ENCODE measurements at places on chromosomes 5 and 9.

GRCh38 chr5:107376546-107377276 lies 294.0 kb downstream of the EFNA5 start:
- DNase-seq: no peak

GRCh38 chr5:100913298-100913697 lies 10.2 kb upstream of the ST8SIA4 start:
- no peak for DNase-seq

- peak; percentile 34 for DNase-seq
Observed at GRCh38 chr5:154647114-154647760, 107.9 kb upstream of the LARP1 start.

GRCh38 chr5:135711911-135712310 lies 122.6 kb upstream of the SLC25A48 start:
- no peak for DNase-seq

- DNase-seq: peak; percentile 79
Observed at GRCh38 chr5:83354958-83355357, 116.6 kb upstream of the VCAN start.

- DNase-seq: no peak
Observed at GRCh38 chr9:4238522-4238921, 61.3 kb downstream of the GLIS3 start.

DNA sequence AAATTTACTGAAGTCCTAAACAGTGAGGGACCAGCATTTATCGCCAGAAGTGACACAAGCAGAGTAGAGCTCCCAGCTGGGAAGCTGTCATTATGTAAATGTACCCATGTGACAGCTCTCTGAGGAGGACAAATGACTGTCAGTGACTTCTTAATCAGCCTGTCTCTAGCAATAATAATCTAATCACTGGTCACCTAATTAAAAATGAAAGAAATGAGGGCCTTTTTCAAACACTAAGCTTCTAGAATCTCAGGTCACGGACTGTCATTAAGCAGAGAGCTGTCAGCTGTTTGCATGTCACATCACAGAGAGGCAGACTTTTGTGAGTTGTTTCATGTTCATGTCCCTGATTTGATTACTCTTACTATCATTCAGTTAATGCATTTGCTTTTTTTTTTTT lies 77.9 kb upstream of the FBXL17 start:
- no peak for DNase-seq

- no peak for DNase-seq
Observed at GRCh38 chr5:170857066-170857465, 4.8 kb upstream of the RANBP17 start.

DNA sequence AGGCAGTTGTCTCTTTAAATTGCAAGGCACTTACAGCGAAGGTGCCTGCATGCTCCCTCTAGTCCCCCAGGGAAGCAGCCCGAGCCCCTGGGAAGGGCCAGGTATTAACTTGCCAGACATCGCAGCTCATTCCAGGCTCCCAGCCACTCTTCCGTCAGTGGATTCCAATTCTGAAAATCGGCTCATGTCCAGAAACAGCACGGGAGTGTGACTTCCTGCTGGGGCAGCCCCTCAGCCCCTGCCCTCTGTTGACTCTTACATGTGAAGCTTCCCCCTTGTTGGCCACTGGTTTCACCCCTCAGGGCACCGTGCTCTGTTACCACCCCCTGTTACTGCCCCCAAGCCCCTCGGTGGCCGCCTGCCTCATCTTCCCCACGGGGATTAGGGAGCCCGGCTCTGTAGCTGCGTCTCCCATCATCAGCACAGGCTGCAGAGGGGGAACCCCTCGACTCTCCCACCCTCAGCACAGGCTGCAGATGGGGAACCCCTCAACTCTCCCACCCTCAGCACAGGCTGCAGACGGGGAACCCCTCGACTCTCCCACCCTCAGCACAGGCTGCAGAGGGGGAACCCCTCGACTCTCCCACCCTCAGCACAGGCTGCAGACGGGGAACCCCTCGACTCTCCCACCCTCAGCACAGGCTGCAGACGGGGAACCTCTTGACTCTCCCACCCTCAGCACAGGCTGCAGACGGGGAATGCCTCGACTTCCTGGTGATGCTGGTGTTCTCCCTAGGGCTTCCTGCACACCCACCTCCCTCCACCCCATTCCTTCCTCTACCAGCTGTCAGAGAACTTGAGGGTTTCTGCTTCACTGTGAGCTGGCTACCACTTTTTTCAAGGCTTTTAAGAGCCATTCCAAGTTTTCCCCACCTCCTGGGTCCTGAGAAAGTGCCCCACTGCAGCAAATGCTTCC lies 11.1 kb upstream of the CACNA1B start:
- no peak for DNase-seq

DNA sequence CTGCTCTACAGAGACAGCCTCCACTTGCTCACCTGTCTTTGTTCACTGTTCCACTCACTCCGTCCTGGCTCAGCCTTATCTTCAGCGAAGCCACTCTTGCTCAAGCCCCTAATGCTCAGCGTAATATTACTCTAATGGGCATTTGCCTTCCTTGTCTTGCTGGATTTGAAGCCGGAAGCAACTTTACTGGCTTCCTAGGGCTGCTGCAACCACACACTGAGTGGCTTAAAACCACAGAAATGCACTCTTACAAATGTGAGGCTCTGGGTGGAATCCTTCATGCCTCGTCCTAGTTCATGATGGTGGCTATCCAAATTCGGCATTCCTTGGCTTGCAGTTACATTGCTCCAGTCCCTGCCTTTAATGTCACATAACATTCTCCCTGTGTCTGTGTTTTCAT lies 85.5 kb upstream of the MARCHF11 start:
- DNase-seq: no peak

DNA sequence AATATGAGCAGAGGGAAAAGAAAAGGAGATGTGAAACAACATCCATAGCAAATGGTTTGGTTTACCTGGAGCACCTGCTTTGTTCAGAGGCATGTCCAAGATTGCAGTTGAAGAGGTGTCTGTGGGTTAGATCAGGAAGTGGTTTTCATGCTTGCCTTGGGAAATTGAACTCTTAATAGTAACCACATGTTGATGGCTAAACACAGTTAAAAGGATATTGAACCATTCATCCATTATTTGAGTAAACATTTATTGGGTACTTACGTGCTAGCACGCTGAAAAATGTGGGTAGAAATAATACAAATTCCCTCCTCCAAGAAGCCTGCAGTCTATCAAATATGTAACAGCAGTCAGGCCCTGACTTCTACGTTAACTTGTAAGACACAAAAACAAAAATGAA lies 235.7 kb upstream of the TNC start:
- no peak for DNase-seq

DNA sequence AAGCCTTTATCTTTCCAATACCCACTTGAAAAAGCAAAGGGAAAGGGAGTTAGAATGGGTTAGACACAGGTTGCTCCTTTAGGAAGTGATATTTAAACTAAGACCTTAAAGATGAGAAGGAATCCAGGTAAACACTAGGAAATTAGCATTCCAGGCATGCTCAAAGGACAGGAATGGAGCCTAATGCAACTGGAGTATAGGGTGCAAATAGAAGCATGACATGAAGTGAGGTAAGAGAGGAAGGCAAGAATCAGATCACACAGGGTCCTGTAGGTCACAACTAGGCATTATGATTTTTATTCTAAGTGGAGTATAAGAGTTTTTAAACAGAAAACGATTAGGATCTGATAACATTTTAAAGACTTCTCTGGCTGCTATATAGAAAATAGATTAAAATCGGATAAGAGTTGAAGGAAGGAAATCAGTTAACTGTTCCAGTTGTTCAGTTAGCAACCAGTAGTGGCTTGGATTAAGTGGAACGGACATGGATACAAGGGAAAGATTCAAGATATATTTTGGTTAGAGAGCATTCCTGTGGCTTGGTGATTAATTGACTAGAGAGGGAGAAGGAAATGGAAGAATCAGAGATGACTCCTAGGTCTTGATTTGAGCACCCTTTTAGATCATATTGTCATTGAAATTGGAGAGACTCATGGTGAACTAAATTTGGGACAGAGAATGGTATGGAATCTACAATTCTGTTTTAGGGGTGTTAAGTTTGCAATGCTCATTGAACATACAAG lies 95.9 kb downstream of the FBXO4 start:
- DNase-seq: no peak

DNA sequence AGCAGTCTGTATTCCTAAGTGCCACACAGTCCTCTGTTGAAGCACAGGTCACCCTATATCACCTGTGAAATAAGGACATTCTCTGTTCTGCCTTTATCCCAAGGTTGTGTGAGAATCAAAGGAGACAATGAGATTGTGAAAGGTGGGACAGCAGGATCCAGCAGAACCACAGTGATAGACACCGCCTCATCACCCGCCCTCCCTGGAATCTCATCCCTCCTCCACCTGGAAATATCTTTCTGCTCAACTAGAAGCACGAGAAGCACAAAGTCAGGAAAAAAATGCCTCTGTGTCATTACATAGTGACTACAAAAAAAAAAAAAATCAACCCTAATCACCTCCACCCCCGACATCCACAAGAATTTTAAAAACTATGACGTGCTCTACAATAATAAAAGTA lies 32.3 kb downstream of the KLHL3 start:
- no peak for DNase-seq
